Hematopoietic multipotent progenitor cell (in vitro differentiated cells): ENCODE measurements at places on chromosomes 4 and X. TPM values are rescaled to one million over a fixed set of nuclear protein-coding genes. Genes with fewer than 3 reads are reported as not detected.

The PABPC5 gene
- under 0.01 TPM for total RNA-seq

The LUZP4 gene
- total RNA-seq = not detected

The NIPAL1 gene
- total RNA-seq = under 0.01 TPM

The SULT1E1 gene
- total RNA-seq = not detected

The TMPRSS11F gene
- not detected for total RNA-seq

The PLAC8 gene
- total RNA-seq = 205 TPM

The SSX4 gene
- total RNA-seq = not detected

The ZNF518B gene
- total RNA-seq = 21.8 TPM

The TMEM271 gene
- not detected for total RNA-seq

The SHISA3 gene
- not detected for total RNA-seq

The MAGEE2 gene
- 0.27 TPM for total RNA-seq

The NUDT10 gene
- 9.4 TPM for total RNA-seq

The UFSP2 gene
- 16.2 TPM for total RNA-seq
